ENCODE measurements at places on chromosomes 7 and 10.

- DNase-seq, result no peak
These were observed 1.5 kb upstream of the CALML5 start for GRCh38 chr10:5500910-5501309.

DNA sequence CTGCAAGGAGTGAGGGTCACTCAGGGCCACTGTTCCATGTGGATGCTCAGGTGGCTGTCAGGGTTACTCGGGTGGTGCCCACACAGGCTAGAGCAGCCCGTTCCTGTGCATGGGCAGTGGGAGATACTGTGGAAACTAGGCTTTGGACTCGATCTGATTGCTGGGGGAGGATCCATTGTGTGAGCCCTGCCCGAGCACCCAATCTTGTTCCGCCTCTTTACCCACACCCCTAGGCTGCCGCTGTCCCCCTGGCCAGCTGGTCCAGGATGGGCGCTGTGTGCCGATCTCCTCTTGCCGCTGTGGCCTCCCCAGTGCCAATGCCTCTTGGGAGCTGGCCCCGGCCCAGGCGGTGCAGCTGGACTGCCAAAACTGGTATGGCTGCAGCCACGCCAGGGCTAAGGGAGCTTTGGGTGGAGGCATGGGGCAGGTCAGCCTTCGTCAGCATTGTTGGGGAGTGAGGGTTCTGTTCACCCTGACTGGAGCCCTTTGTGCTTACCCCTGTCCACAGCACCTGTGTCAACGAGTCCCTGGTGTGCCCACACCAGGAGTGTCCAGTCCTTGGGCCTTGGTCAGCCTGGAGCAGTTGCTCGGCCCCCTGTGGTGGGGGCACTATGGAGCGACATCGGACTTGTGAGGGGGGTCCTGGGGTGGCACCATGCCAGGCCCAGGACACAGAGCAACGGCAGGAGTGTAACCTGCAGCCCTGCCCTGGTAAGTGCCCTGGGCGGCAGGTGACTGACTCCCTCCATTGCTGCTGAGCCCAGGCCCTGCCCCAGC lies 12.4 kb upstream of the ZNF862 start:
- no peak for DNase-seq

DNA sequence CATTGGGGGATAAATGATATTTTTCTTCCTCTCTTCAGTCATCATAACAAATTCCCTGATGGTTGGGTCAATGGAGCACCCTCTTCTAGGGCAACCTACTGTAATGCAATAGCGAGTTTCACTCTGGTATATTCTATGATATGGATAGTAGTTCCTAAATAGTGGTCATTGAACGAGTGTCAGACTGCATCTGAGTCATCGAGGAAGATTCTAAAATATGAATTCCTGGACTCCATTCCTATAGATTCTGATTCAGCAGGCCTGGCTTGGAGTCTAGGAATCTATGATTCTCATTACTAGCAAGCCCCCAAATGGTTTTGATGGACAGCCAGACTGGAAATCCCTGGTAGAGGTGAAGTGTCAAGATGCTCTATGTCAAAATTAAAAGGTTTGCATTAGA lies 254.5 kb downstream of the BUB3 start:
- DNase-seq, result no peak

DNA sequence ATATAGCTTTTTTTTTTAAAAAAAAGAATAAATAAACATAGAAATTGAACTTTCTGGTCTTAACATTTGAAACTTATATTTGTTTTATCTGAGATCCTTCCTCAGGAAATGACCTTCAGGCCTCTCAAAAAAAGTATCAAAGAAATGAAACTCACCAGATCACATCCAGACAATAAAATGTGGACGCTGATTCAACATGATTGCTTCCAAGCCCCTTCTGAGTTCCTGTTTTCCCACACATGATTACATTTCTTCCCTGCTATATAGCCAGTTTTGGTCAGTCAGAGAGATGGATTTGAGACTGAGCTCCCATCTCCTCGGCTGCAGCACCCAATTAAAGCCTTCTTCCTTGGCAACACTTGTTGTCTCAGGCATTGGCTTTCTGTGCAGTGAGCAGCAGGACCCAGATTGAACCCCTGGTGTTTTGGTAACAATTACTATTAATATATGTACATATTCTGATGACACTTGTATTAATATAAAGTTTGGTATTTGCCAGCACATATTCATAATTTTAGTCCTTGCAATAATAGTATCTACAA lies 21.8 kb upstream of the SVIL start:
- no peak for DNase-seq

DNA sequence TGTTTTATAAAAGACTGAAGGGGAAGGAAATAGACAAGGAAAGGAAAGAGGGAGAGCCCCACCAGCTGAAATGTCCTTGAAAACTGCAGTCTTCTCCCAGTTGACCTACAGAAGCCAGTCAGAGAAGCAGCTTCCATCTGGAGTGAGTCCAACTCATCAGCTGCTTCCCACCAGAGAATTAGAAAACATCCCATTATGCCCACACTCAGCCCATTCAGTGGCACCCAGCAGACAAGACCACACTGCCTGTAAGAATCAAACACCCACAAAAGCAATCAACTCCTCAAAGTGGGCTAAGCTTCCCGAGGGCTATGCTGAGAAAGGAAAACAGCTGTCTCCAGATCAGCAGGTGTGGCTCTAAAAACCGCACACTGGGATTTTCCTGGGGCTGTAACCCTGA lies 29.6 kb upstream of the TMEM213 start:
- DNase-seq, result no peak

DNA sequence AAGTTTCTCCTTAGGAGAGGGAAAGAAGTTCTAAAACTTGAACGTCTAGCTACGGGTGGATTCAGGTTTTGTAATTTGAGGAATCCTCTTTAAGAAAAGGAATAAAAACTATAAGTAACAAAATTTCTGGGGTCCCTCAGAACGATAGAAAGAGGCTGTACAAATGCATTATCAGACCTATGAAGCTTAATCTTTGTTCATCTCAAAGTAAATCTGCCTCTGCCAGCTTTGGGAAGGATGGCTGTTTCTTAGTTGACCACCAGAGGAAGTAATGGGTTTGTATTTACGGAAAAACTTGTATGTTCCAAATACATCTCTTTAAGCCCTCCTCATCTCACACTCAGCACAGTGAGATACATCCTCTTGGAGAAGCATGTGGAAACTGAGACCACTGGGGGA lies 864 bp downstream of the PSTK start:
- DNase-seq, result no peak

- no peak for DNase-seq
These were observed 1.7 kb upstream of the IGFBP3 start for GRCh38 chr7:45922810-45923209.

GRCh38 chr10:70573599-70574506 lies 28.7 kb downstream of the PRF1 start:
- no peak for DNase-seq

DNA sequence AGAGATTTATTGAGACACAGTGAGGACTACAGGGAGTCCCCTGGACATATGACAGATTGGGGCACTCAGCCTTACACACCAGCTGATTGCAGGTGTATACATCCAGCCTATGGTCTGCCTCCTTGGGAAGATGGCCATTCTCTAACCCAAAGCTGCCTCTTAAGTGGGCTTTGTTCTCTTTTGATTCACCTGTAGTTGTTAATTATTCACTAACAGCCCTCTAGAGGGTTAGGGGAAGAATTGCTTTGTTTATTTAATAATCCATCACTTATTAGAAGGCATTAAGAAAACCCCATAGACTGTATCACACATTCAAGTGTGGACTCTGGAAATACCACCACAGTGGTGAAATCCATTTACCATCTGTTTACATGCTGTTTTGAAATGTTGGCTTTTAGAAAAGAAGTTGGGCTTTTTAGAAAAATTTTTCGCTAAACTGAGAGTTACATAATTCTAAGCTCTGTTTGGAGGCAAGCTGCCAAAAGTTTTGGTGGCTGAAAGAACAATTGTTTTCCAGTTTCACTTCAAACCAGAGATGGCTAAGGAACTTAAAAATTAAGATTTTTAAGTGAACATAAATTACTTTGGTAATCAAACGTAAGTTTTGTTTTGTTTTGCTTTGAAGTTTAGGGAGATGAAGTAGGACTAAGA lies 379.1 kb downstream of the ADRA2A start:
- DNase-seq, result no peak

DNA sequence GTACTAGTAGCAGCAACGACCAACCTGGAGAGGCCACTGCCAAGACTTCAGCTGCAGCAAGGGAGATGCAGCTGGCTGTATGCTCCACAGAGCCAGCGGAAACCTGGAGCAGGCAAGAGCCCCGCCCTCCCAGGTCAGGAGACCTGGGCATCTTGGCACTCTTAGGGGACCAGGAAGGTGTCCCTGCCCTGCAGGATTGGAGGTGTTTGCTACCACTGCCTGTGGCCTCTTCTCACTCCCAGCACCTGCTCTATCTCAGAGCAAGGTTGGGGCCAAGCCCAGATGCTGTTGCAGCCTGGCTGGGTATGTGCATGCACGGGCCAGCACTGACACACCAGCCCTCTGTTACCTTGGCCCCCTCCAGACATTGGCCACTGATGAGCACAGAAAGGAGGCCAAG lies 1512.8 kb downstream of the REEP3 start:
- DNase-seq, result no peak

DNA sequence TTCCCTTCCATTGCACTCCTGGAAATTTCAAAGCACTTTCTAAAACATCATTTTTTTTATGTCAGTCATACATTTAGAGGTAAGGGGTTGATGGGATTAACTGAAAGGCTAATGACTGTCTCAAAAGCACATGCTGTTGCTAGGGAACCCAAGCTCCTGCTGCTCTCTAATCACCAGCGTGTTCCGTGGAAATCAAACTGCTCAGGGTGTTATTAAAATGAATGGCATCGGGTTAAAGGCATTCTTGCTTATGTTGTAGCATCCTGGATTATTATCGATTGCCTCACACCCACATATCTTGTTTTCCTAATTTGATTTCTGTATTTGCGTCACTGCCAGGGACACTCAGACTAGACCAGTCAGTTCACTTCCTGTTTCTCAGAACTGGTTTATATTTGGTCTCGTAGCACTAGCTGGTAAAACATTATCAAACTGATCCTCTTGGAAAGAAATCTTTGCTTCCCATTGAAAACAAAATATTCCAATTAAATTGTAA lies 216.5 kb upstream of the MKLN1 start:
- DNase-seq, result no peak

DNA sequence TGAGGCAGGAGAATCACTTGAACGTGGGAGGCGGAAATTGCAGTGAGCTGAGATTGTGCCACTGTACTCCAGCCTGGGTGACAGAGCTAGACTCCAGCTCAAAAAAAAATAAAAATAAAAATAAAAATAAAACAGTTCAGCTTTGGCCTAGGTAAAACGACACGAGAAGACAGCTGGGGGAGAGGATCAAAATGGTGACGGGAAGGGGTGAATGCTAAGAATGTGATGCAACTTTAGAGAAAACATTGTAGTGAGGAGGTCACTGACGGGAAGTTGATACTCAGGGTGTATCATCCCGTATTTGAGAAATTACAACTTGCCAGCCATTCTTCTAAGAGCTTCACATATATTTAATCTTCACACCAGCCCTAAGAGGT lies 1.1 kb downstream of the NDST2 start:
- no peak for DNase-seq

Data from activated CD8-positive, alpha-beta memory T cell treated with anti-CD3 and anti-CD28 coated beads for 1 hour (primary cell).